ENCODE measurements at places on chromosomes 4 and X.

DNA sequence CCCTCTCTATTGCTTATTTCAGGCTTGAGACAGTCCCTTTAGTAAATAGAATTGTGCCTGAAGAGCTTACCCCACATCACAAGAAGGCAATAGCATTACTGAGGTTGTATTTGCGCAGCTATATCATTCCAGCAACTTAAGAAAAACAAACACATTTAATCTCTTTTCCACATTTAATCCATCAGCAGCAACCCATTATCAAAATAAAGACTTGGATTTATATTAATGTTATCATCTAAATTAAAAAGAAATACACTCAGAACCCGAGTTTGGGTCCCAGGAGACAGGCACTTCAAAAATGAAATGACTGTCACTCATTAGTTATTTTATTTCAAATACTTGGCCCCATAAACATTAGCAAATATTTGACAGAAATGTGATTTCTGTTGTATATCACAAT, 10.4 kb downstream of the TFDP3 start:
- DNase-seq, result no peak

DNA sequence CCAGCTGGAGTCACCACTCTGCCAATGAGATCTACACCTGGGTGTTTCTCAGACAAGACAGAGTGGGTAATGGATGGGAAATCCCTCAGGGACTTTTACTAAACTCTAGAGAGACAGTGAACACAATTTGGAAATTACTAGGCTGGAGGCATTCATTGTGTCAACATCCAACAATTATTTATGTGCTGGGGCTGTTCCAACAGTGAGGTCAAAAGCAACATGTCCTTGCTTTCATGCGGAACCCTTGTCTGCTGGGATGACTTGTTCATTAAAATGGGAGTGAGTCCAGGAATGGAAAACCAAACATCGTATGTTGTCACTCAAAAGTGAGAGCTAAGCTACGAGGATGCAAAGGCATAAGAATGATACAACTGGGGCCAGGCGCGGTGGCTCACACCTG, 54.0 kb downstream of the DRD5 start:
- no peak for DNase-seq

DNA sequence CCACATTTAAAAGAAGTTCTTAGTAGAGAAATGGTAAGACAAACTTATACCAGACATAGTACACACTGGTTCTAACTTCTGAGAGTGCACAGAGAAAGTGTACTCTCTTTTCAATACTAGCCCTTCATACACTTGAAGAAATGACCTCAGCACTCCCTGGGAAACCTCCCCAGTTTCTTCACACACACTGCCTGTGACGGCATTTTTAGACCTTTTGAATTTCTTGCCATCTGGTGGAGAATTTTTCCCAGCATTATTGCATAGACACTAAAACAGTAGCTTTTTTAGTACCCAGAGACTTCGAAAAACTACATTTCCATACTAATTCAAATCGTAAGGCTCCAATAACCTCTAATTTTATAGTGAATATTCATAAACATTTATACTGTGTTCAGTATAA, 341.6 kb upstream of the MAOA start:
- DNase-seq, result no peak

DNA sequence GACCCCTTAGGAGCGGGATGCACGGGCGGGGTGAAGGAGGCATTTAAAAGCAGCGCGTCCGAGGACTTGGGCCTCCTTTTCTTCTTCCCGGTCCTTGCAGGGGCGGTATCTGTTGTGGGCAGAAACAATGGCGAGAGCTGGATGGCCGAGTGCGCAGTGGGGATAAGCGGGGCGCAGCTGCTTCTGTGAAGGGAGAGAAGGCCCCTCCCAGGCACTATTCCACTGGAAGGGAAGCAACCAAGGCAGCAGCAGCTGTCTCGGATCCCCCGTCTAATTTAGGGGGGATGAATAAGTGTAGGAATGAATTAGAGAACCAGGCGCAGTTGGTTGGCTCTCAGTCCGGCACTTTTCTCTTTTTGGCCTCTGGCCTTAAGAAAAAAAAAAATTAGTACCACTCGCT, 995 bp downstream of the SMARCA5 start:
- DNase-seq, result peak; percentile 16

DNA sequence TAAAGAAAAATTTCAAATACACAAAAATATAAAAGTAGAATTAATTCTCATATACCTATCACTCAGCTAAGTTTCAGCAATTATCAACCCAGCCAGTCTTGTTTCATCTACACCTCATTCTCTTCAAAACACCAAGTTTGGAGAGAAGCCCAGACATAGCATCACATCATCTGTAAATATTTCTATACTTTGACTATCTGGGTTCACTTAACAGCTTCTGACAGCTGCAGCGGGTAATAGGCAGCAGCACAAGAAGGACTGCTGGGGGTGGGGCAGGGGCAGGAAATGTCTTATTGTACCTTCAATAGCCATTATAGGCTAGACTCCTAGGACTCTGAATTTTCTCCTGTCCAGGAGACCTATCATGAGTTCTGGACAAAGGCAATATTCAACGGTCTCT, 54.1 kb downstream of the PHF8 start:
- no peak for DNase-seq

DNA sequence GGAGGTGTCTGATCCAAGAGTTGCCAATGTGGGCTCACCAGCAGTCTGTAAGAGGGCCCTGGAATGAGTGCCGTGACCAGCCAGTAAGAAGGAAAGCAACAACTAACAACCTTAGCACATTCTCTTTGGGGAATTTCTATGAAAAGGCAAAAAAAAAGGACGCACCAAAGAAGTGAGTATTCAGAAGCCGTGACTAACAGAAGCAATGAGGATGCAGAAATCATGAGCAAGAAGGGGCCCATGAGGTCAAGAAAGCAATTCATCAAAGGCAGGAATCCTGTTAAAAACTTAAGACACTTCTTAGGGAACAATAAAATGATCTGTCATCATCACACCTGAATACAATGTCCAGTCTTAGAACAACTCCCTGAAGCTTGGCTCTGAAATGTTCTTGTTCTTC, 260.5 kb downstream of the RAPGEF2 start:
- no peak for DNase-seq

DNA sequence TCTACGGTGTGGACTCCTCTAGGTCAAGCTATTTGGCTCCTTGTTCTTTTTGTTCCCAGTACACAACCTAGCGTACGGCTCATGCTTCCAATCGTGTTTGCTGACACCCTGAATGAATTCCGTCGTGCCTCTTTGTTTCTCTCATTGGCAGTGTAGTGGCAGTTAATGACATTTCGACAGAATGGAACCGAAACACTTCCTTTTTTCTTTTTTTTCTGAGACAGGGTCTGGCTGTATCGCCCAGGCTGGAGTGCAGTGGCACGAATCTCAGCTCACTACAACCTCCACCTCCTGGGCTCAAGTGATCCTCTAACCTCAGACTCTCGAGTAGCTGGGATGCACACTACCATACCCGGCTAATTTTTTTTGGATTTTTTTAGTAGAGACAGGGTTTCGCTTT, 113.3 kb upstream of the ATP6AP2 start:
- DNase-seq, result no peak

- DNase-seq, result no peak
These were observed 66.1 kb downstream of the NR3C2 start for GRCh38 chr4:148376151-148376550.

DNA sequence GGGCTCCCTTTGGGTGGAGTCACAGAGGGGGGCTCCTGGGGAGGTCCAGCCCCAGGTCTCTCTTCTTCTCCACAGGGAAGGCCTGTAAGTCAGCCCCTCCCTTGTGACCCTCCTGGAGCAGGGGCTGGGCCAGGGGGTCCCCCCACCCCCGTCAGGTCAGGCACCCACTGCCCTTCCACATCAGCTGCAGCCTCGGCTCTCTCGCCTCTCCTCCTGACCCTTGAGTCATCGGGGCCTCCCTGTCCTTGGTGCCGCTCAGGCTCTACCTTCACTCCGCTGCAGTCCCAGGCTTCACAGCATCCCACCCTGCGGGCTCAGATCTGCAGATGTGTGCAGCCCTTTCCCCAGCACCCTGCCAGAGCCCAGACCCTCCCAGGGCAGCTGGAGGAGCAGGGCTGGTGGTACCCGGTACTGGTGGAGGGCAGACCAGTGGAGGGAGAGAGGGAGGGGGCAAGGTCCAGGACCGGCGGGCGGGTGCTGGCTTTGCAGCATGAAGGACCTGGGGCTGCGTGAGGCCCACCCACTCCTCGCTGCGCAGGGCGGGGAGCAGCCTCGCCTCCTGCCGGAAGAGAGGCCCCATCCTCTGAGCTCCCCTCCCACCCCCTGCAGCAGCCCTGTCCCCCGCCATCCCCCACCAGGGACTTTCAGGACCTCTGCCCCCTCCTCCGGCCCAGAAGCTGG, 117.1 kb downstream of the FAM53A start:
- no peak for DNase-seq

GRCh38 chrX:86887341-86887740, 630.3 kb upstream of the KLHL4 start:
- no peak for DNase-seq

DNA sequence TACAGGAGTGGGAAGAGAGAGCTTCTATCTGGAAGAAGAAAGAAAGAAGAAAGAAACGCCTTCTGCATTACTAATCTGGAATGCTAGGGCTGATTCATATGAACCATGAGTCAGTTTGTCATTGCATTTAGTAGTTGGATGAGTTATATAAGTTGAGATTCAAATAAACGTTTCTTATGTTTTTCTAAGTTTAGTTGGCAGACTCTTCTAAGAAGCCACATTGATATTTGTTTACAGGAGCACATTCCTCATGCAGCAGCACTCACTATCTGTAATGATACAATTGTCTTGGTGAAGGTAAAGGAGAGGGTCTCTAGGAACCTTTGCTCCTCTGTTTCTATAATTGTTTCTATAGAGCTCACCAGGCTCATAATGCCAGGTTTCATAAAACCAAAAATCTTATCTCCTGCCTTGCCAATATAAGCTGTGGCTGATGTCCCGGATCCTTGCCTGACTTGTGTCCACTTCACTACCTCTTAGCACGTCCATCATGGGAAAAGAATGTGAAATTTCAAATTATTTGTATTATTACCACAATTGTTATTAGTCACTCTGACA, 39.5 kb downstream of the HOPX start:
- no peak for DNase-seq

- DNase-seq, result no peak
These were observed 235.9 kb upstream of the DMD start for GRCh38 chrX:33447285-33447684.

DNA sequence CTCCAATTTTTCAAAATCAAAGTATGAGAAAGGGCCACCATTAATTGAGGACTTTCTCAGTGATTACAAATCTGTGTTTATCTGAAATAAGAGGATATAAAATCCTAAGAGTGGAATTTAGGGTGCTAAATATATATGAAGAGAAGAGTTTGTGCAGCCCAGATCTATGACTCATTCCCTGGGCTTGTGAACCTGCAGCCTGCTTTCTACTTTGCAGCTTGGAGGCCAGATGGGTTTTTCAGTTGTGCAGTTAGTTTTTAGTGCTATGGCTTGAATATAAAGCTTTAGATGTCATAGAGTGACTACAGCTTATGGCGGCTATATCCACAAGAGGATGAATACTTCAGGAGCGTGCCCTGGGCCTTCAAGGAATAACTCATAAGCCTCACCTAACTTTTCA, 1391.1 kb downstream of the FSTL5 start:
- DNase-seq, result no peak

DNA sequence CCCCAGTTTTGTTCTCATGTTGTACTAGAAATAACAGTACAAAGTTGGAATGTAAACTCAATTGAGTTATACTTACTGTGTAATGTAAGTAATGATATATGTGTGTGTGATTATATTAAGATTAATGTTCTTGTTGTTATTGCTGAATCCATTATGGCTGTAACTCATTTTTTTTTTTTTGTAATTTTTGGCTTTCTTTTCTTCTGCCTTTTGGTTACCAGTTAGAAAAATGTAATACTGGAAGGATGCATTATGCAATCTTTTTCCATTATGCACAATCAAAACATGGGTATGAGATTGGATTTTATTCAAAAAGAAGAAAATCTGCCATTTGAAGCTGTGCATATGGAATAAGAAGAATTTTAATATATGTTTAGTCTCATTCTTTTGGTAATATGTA, 34.0 kb downstream of the BANK1 start:
- DNase-seq, result no peak

GRCh38 chr4:17688011-17688441, 73.6 kb downstream of the MED28 start:
- DNase-seq, result no peak

GRCh38 chrX:104430742-104431119, 135.3 kb upstream of the IL1RAPL2 start:
- DNase-seq, result no peak

DNA sequence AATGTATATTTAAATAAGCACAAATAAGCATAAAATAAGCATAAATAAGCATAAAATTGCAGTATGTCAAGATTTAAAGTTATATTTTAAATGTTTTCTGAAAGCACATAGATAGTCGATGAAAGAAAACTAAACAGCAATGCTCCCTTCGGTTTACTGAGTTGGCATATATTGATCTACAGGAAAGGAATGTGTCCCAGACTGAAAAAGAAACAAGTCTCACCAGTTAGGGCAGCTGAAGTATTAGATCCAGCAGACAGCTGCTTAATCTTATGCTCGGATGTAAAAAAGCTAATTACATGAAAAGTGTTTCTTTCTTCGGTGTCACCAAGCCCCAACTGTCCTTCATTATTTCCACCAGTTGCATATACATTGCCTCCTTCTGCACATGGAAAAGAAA, 8.7 kb downstream of the RPGR start:
- no peak for DNase-seq

DNA sequence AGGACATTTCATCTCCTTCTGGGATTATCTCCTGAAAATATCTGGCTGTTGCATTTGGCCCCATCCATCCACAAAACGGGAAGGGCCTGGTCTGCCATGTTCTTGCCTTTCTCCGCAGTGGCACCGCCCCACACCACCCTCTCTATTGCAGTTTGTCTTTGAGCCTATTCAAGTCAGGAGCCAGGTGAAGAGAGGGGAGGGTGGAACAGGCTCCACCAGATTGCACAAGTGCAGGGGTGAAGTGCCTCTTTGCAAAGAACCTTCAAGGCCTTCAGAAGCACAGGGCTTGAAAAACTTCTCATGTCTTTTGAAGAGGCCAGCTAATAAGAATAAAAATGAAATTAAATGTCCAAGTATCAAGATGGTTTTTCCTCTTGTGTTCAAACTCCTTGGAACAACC, 28.7 kb downstream of the RS1 start:
- no peak for DNase-seq

- no peak for DNase-seq
These were observed 95.9 kb downstream of the RASL11B start for GRCh38 chr4:52957835-52958631.

GRCh38 chr4:126051689-126052424, 737.1 kb downstream of the FAT4 start:
- DNase-seq, result no peak

- DNase-seq, result no peak
These were observed 47.1 kb downstream of the FHDC1 start for GRCh38 chr4:152983221-152983620.
